ENCODE measurements at places on chromosomes 11 and 22.

DNA sequence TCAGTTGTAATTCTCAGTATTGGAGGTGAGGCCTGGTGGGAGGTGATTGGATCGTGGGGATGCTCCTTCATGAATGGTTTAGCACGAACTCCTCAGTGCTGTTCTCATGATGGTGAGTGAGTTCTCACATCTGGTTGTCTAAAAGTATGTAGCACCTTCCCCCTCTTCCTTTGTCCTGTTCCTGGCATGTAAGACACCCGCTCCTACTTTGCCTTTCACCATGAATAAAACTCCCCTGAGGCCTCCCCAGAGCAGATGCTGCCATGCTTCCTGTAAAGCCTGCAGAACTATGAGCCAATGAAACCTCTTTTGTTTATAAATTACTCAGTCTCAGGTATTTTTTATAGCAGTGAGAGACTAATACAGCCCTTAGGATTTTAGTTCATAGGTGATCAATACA lies 191.5 kb downstream of the MAML2 start:
- no peak for DNase-seq

DNA sequence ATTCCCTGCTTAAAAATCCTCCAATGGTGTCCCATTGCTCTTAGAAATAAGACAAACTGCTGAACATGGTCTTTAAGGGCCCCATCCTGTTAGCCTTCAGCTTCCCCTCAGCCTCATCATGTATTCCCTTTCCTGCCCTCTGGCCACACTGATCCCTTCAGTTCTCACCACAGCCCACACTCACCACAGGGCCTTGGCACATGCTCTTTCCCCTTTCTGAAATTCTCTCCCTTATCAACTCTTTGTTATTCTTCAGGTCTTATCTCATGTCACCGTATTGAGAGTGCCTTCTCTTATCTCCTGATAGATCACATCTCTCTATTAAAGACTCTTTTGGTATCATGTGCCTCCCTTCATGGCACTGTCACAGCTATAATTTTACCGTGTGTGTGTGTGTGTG lies 167.8 kb upstream of the MPPED2 start:
- DNase-seq: no peak

DNA sequence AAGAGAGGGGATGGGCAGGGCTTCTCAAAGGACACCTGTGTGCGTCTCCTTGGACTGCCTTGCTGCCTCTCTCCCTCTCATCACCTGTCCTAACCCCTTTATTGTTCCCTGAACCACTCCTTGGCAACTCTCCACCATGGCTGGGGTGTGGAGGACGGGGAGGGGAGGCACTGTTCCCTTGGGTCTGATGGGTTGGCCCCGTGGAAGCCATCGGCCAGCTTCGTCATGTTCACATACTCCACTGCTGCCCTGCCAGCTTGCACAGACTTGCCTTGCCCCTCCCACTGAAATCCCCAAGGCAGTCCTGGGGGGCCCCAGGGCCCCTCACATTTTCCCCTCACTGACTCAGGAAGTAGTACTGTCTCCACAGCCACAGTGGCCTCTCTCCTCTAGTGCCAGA lies 36.1 kb upstream of the LRRC32 start:
- DNase-seq: no peak

- no peak for DNase-seq
These were observed 564.5 kb downstream of the DLG2 start for GRCh38 chr11:85062659-85063058.

GRCh38 chr22:46542011-46542985 lies 4.9 kb upstream of the CELSR1 start:
- DNase-seq: no peak

GRCh38 chr11:44434191-44434590 lies 124.3 kb upstream of the ALX4 start:
- no peak for DNase-seq

DNA sequence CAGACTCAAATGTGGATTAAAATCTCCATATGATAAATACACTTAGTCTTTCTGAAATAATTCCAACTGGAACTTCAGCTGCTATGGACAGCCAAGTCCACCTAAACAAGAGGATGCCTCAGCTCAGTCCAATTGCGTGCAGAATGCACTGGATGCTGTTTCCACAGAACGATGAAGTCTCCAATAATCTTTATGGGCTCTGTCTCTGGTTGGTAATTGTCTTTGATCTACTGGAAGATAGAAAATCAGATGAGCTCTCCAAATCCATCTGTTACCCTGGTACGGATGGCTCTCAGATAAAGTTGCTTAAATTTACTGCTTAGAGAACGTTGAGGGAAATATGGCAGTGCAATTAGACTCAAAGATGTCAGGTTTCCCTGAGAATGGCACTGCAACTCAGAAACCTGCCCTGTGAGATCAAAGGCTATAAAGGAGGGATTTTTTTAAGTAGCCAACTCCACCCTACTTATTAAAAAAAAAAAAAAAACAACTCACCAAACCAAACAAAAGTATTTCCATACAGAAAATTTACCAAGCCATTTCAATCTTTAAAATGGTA lies 859 bp upstream of the BIRC3 start:
- DNase-seq: no peak

- DNase-seq: no peak
These were observed 109.8 kb downstream of the GGTLC2 start for GRCh38 chr22:22754268-22754657.

GRCh38 chr11:68773521-68774193 lies 22.3 kb upstream of the TESMIN start:
- DNase-seq: no peak

GRCh38 chr22:44891293-44891747 lies 118.5 kb downstream of the PHF21B start:
- no peak for DNase-seq

DNA sequence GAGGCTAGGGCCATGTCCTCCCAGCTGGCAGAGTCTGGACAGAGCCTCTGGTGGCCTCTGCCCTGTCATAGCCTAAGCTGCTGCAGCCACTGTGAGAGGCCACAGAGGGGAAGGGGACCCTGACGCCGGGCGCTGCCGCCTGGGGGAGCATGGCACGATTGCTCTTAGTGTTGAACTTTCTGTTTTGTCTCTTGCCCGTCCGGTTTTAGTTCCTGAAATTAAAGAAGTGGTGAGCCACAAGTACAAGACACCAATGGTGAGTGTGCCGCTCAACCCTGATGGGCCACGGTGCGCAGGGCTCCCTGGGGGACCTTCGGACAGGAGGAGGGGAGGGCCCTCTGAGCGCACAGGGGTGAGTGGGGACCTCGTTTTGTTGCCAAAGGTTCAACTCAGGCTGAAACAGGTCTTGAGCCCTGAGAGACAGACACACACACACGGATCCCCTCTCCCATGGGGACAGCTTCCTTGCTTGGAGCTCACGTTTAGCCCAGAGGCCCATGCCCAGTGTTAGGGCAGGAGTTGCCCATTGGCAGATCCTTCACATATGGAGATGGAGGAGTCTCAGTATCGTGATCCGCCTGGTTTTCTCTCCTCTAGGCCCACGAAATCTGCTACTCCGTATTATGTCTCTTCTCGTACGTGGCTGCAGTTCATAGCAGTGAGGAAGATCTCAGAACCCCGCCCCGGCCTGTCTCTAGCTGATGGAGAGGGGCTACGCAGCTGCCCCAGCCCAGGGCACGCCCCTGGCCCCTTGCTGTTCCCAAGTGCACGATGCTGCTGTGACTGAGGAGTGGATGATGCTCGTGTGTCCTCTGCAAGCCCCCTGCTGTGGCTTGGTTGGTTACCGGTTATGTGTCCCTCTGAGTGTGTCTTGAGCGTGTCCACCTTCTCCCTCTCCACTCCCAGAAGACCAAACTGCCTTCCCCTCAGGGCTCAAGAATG lies 23.8 kb downstream of the MYBPC3 start:
- DNase-seq: no peak

- no peak for DNase-seq
These were observed 604 bp upstream of the GANAB start for GRCh38 chr11:62646825-62647608.

DNA sequence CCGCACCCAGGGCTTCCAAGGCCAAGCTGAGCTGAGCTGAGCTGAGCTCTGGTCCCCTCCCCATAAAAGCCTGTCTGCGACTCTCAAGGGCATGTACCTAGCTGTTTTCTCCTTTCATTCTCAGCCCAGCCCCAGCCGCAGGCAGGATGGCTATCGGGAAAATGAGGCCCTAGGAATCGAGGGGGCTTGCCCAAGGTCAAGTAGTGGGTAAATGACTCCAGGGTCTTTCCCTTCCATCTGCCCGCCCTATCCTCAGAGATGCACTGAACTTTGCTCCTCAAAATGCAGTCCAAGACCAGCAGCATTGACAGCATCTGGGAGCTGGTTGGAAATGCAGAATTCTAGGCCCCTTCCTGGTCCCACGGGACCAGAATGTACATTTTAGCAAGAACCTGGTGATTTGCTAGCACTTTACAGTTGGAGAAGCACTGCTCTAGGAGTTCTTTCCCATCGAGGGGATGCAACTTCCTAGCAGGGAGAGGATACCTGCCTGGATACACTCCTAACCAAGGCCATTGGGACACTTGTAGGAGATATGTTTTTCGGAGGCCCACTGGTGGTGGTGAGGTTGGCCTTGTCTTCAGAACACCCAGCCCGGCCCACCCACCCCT lies 43.2 kb upstream of the ACCSL start:
- no peak for DNase-seq

DNA sequence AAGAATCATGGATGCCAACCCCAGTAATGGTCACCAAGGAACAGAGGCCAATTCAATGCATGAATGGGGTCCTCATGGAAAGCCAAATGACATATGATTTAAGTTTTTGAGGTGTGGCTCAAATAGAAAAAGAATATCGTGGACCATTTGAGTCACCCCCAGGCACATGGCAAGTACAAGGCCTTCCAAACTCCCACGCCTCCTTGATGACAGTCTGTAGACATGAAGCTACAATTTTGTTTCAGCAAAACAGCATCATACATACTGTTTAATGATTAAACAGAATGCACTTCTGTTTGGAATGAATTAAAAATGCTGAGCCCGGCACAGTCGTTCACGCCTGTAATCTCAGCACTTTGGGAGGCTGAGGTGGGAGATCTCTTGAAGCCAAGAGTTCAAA lies 7.4 kb downstream of the FADD start:
- no peak for DNase-seq

DNA sequence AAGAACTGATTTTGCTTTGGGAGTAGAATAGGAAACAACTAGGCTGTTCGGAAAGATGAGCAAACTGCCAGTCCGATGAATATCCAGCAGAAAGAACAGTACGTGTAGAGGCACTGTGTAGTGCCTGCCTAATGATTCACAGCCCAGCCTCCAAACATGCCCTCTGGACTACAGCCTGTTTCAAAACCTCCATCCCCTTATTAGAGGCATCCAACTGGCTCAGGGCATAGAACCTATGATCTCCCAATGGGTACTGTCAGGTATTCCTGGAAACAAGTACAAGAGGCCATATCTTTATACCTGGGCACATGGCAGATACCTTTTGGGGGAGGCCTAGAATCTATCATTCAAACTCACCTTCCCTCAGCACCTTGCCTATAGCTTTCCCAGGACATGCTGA lies 4.9 kb downstream of the RRP8 start:
- DNase-seq: no peak

DNA sequence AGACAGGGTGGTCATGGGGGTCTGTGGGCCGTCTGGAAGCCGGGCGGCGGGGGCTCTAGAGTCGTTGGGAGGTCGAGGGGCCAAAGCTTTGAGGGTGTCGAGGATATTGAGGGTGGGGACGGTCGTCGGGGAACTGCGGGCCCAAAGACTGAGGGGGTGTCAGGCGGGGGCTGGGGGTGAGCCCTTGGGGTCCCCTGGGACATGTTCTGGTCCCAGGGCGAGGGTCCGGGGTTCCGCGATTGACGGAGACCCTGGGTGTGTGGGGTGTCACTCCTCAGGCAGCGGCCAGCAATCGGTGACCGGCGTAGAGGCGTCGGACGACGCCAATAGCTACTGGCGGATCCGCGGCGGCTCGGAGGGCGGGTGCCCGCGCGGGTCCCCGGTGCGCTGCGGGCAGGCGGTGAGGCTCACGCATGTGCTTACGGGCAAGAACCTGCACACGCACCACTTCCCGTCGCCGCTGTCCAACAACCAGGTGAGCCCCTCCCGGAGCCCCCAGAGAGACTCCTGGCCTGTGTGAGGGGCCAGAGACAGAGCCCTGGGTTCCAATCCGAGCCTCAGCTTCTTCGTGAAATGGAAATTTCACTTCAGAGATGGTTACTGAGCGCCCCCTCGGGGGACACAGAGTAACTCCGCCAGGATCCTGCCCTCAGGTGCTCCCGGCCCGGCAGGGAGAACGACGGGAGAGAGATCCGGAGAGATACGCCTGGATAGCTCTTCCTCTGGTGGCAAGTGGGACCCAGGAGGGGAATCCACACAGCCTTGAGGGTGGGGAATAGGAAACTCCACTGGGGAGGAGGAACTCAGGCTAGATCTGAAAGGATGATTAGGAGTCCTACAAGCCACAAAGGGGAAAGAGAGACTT lies 714 bp downstream of the SDF2L1 start:
- peak; percentile 24 for DNase-seq

DNA sequence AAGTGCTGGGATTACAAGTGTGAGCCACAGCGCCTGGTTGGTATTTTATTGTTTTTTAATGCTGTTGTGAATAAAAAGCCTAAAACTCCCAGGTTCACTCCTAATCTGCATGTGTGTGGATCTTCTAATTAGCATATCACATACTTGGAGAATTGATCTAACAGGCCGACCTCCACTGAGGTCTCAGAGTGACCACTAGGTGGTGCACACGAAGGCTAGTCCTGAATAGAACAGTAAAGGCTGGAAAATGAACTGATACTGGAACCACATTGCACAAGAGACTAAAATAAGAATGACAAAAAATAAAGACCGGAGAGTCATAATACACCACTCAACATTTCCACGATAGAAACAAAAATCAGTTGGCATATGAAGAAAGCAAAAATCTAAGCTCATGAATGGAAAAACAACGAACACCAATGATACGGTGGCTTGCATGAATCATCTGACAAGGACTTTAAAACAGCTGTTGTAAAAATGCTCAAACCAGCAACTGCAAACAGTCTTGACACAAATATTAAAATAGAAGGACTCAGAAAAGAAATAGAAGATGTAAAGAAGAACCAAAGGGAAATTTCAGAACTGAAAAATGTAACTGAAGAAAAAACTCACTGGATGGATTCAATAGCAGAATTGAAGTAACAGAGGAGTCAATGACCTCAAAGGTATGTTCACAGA lies 19.2 kb downstream of the PIM3 start:
- no peak for DNase-seq

DNA sequence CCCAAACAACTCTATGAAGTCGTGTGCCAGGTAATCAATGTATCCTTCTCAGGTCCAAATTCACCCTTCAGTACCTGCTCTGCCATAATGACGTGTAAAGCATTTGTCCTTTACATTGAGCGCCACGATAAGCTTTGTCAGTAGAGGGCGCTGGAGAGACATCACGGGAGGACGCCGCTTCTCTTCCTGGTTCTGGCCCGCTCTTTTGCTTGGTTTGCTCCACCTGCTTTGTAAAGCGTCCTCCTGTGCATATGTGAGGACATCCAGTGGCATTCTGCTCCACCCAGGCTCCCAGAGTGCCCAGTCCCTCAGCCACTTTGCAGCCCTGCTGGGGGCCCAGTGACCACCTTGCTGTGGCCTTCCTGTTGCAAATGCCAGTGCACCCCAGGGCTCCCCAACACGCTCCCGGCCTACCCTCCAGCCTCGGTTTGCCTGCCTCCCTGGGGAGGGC lies 61.1 kb downstream of the WT1 start:
- no peak for DNase-seq

Data from NCI-H226 (cell line).